GM12864 (cell line): ENCODE measurements at places on chromosomes 11 and 22.

DNA sequence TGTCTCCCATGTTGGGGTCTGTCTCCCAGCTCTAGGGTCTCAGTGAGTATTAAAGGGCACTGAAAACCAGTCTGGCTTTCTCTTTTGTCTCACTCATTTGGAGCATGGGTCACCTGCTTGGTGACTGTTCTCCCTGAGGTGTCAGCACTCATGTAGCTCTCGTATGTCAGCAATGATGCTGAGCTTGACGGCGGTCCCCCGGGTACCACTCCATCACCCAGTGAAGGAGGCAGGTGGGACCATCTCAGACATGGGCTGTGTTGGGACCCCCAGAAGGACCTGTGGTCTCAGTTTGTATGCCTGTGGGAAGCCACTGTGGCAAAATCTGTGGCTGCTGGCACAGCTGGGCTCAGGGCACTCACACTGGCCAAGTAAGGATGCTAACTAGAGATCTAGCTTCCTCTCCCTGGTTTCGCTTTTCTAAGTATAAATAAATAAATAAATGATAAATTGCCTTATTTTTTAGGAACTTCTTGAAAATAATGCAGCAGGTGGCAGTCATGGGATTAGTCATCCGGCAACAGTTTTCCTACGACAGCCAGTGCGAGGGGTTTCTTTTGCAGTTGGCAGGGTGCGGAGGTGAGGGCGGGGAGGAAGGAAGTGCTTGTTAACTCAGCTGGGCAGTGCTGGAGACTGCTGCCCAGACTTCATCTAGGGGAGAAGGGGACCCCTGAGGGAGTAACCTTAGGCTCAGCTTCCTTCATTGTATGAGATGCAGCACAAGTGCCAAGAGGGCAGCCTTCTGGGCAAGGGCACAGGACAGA, 48.8 kb downstream of the OSBP2 start:
- no peak for DNase-seq

DNA sequence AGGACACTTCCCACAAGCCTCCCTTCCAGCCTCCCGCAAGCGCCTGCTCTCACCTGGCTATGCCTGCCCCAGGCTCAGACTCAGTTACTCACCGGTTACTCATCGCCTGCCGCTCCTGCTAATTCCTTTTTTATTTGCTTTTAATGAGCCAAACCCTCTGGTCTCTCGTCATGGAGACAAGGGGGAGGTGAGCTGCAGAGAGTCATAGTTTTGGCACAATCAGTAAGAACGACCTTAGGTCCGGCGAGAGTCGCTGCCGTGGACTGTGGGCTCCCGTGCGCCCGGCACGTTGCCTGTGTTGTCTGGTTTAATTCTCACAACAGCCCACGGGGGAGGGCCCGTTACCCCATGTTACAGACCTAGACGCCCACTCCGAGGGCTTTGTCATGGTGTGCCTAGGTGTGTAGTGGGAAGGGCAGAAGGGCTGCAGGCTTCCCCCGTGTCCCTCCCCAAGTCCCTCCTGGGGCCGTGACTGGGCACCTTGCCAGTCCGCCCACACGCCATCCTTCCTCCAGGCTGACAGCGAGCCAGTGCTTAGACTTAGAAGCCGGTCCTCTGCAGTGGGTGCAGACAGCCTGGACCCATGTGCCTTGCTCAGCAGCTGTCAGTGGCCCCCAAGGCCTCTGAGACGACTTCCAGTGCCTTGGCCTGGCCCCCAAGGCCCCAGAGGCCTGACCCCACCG, 42.2 kb downstream of the WNT7B start:
- no peak for DNase-seq

DNA sequence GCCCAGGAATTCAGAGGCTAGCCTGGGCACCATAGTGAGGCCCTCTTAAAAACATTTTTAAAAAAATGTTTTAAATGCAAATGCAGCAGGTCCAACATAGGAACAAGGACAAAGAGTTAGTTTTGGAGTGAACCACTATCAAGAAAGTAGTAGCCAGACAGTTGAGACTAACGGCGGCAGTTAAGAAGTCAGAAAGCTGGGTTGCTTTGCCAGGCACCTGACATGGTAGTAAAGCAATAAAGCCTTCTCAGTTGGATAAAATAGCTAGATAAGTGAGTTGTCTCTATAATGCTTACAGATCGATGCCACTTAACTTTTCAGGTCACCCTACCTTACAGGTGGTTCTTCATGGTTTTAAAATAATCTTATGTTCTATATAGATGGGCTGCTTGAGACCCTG, 16.9 kb upstream of the DDX17 start:
- DNase-seq: no peak

DNA sequence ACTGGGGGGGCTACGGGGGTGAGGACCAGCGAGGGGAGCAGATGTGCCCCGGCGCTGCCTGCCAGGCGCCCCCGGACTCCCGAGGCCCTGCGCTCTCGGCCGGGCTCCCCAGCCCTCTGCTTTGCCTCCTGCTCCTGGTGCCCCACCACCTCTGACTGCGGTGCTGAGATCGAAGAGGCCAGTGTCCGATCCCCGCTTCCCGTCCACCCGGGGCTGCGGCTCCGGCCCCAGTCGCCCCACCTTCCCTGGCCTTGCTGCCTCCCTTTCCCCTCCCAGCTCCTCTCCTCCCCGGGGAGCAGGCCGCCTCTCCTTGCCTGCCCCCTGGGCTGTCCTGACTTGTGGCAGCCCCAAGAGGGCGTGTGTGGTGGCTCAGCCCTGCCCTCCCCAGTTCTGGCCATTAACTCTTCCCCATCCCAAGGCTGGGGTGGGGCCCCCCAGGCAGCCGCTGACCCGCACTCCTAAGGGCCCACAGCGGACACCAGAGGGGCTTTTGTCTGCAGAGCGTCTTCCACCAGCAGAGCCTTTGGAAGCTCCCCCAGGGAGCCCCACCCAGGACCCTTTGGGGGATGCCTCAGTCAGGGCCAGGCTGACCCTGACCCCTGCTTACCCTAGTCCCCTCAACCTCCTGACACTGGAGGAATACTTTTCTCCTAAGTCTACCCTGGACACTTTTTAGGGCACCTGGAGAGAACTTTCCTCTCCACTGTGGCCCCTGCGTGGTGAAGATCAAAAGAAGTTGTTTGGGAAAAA, 16.6 kb downstream of the RTN4RL2 start:
- DNase-seq: no peak

GRCh38 chr11:44575962-44576361, 10.5 kb downstream of the CD82 start:
- DNase-seq: no peak
